Activated T-helper 2 cell treated with anti-CD3 and anti-CD28 coated beads, Interferon-gamma antibody, Interleukin-2, Interleukin-4, amounts not matched to agents 10 μg/mL and 5 μg/mL and 100 μg/mL, durations not matched to agents 14 hours and 24 hours and 36 hours (primary cell): ENCODE measurements at places on chromosomes 11 and 22. TPM values are rescaled to one million over a fixed set of nuclear protein-coding genes. Genes with fewer than 3 reads are reported as not detected.

Gene SYVN1
- total RNA-seq: 40.1 and 42.2 TPM in 2 replicates

Gene TSKU
- 13.7 and 15.3 TPM in 2 replicates for total RNA-seq

Gene CYB5R3
- 87.3 and 88.6 TPM in 2 replicates for total RNA-seq

Gene MMP8
- not detected in 2 replicates for total RNA-seq

DNA sequence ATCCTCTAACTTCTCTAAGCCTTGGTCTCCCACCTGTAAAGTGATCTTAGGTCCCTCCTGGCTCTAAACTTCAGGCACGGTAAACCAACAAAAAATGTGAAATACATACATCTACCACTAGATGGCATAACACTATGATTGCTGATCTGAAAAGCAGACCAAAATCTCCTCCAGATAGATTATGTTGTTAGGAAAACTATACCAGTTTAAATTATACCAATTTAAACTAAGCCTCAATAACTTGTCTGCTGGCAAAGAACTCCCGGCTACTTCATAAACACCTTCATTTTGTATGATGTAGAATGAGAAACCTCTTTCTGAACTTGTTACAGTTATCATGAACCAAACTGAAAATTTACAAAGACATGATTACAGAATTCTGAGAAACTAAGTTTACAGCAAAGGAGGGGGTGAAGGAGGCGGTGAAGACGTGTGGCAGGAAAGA is 85.9 kb downstream of the SBF2 start:
- no peak for DNase-seq
- H3K27ac ChIP-seq: no peak overlapping the region
- no peaks in the 10 kb centered on the region for H3K4me1 ChIP-seq
- peaks cover 21% of the 10 kb centered on the region for H3K27me3 ChIP-seq
- no peak overlapping the region for H3K4me3 ChIP-seq
- no peaks in the 10 kb centered on the region for H3K36me3 ChIP-seq

GRCh38 chr11:108906329-108906728 is 241.5 kb downstream of the DDX10 start:
- H3K4me3 ChIP-seq: no peak overlapping the region
- H3K36me3 ChIP-seq: no peaks in the 10 kb centered on the region
- H3K27me3 ChIP-seq: no peaks in the 10 kb centered on the region
- H3K4me1 ChIP-seq: peaks cover 4% of the 10 kb centered on the region
- H3K27ac ChIP-seq: no peak overlapping the region
- no peak for DNase-seq

GRCh38 chr11:128939591-128939990 is 3.1 kb downstream of the TP53AIP1 start:
- H3K36me3 ChIP-seq: no peaks in the 10 kb centered on the region
- H3K27ac ChIP-seq: no peak overlapping the region
- H3K4me1 ChIP-seq: no peaks in the 10 kb centered on the region
- no peak overlapping the region for H3K4me3 ChIP-seq

GRCh38 chr11:86421946-86422345 is 47.3 kb downstream of the CCDC81 start:
- DNase-seq: no peak
- no peaks in the 10 kb centered on the region for H3K4me1 ChIP-seq
- H3K4me3 ChIP-seq: no peak overlapping the region
- no peaks in the 10 kb centered on the region for H3K36me3 ChIP-seq
- H3K27me3 ChIP-seq: peaks cover 2% of the 10 kb centered on the region
